ENCODE measurements at places on chromosomes 4 and X.
A peak's percentile ranks its signal among the peaks of the same experiment; 100 is the strongest.

DNA sequence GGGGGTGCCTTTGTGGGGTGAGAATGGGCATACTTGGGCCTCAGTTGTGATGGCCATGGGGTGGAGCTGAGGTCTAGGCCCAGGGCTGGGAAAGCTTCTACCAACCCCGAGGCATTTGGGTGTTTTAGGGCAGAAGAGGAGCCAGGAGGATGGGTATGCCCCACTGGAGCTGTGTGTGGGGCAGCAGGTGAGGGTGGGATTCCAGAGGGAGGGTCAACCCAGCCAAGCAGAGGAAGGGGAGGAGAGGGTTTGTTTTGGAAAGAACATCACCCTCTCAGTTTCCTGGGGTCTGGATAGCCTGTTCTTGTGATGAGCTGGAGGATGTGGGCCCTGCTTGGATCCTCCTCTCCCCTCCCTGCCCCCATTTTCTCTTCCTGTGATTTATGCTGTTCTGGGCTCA is 620 bp downstream of the IL9R start:
- no peak for DNase-seq

DNA sequence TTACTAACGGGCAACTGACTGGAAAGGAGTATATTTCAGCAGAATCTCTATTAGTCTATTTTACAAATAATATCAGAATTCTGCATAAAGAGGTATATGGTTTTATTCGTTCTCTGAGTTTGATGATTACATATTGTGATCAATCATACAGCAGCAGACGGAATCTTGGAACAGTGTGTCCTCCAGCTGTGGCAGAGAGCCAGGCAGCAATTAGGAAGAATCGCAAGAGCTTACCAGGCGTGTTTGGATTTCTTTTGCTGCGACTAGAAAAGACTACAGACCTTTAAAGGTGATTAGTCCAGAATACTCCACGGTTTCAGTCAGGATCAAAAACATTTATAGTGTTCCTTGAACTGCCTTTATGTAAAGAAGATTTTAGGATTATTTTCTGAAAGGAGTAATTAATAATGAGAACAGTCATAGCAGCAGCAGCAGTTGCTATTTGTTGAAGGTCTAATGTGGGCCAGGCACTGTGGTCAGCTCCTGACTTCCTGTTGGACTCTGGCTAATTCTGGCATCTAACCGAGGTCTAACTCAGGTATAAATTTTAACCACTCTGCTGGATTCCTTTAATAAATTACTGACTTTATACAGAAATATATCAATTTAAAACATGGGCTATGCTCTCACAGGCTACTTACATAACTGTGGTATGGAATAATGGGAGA is 225.3 kb upstream of the CXorf66 start:
- no peak for DNase-seq

DNA sequence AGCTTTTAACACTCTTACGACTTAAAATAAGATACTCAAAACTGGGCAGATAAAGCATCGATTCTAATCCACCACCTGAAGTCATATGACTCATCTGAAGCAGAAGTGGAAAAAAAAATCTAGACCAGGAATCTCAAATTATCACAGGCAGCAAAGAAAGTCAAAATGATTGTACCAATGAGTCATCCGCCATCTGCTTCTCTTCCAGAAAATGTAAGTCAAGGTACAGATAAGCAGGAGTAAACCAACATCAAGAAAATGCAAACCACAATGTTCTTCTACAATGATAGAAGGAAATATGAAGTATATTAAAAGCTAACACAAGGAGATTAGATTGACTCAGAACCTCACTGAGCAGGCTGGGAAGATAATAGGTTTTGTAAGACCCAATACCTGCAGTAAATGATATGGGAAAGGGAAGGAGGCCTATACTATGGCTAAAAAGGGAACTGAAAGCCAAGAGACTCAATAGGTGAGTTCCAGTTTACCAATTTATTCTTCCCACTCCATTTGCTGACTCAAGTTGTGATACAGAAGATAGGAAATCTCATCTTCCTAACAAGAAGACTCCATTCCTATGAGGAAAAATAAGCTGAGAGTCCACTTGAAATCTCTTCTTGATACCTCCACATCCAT is 88.4 kb upstream of the TET2 start:
- DNase-seq, result no peak

DNA sequence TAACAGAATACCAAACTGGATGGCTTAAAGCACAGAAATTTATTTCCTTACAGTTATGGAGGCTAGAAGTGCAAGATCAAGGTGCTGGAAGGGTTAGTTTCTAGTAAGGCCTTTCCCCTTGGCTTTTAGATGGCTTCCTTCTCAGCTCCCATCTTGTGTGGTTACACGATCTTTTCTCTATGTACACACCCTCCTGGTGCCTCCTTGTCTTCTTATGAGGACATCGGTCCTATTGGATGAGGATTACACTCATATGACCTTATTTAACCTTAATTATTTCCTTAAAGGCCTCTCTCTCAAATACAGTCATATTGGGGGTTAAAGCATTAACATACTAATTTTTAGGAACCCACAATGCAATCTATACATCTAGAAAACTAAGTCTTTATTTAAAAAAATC is 787.9 kb upstream of the GALNTL6 start:
- DNase-seq, result no peak

DNA sequence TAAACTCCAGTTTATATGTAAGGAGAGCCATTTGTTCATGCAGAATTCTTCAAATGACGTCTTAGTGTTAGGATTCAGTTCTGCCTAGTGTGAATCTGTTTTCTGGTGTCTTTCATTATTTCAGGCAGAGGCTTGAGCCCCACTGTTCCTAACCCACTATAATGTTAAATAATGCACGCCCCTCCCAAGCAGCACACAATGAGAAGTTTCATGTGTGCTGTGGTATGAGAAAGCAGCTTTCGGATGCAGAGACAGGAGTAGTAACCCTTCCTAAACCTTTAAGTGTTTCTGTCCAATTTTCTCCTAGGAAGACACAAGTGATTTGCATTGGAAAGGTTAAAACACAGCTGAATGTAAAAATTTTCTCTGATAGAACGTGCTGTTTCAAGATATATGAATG is 54.5 kb downstream of the TRIM2 start:
- DNase-seq, result no peak

DNA sequence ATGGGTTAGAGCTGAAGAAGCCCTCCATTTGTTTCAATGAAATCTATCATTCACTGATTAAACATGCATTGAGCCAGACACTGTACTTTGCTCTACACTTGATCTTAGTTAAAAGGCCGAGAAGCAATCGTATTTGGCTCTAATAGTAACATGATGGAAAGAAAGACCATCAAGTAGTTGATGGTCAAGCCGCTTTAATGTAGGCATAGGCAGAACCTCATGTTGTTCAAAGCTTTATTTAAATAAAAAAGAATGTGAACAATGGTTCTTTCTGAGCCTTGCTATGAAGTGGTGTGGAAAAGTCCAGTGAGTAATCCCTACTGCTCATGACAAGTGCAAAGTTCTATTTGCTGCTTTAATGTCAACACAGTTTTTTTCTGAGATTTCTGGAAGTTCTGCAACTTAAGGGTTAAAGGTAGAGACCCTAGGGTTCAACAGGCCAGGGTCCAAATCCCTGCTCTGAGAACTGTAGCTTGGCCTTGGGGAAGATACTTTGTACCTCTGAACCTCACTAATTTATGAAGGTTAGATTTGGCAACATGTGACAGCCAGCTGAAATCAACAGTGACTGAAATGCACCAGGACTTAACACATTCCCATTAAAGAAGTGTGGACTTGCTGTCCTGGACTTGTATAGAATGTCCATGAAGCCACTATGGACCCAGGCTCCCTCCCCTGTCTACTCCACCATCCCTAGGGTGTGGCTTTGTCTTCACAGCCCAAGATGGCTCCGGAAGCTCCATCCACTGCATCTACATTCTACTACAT is 17.9 kb upstream of the LAP3 start:
- no peak for DNase-seq

GRCh38 chr4:21699446-21699845 is 249.1 kb downstream of the KCNIP4 start:
- no peak for DNase-seq

GRCh38 chrX:94961730-94962129 is 1287.7 kb downstream of the FAM133A start:
- no peak for DNase-seq

- peak; percentile 32 for DNase-seq
Observed at GRCh38 chrX:53088136-53088974, 5.6 kb upstream of the KANTR start.

GRCh38 chr4:22678940-22679854 is 13.5 kb upstream of the GBA3 start:
- DNase-seq, result no peak

DNA sequence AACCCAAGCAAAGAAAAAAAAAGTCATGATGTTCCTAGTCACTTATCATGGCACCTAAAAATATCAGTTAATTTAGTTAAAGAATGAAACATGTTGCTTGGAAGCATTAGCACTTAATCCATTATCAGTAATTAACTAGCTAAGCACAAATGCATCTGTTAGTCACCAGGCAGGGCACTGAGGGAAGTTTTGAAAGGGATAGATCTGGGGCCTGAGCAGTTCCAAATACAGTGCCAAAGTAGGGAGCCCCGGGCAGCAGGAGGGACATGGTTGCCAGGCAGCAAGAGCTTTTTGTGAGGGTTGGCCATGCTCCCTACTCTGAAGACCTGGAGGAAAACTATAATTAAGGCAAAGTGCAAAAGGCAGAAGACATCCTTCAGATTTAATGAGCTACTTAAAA is 62.0 kb downstream of the PHKA1 start:
- no peak for DNase-seq

DNA sequence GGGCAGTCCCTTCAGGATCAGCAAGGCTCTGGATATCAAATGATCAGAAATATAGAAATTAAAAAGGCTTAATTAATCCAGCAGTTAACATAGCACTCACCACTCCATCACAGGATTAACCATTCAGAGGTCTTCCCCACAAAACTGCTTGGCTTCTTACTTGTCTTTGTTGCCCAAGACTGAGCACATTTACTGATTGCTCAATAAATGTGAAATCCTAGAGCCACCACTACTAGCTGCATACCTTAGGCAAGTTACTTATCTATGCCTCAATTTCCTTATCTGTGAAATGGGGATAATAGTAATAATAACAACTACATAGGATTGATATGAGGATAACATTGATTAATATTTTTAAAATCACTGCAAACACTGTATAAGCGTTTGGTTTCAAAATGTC is 124.2 kb downstream of the ARHGAP6 start:
- DNase-seq, result no peak

DNA sequence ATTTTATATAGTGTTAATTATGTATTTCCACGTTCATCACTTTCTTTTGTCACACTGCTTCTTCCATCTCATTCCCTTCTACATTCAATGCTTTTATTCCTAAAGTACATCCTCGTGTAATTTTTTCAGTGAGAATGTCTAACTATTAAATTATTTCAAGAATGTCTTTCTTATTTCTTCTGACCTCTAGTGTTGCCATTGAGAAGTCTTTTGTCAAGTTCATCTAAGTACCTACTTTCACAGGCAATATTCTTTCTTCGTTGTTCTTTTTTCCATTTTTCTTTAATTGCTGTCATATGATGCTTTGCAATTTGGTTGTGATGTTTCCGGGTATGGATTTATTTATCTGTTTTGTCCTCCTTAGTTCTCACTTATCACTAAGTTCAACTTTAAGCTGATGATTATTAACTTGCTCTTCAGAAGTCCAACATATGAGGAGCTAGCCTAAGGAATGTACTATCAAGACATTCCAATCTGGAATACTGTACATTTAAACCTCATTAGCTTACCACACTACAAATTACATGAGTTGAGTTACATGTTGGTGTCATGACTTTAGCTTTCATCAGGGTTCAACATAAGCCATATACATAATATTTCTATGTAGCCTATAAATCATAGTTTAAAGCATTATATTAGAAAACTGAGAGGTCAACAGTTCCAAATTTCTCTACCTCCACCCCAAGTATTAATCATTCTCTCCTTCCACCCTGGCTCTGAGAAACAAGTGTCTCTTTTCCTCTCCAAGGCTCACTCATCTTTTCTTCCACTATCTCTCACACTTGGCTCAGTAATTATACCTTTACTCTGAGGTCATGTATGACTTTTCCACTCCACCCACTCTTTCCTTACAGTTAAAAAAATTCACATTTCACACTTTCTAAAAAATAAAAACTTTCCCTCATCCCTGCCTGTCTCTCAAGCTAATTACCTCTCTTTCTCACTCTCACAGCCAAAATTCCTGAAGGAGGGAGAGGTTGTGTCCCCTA is 81.5 kb downstream of the COX18 start:
- DNase-seq, result no peak

GRCh38 chr4:127309369-127310102 is 323.2 kb upstream of the INTU start:
- no peak for DNase-seq

DNA sequence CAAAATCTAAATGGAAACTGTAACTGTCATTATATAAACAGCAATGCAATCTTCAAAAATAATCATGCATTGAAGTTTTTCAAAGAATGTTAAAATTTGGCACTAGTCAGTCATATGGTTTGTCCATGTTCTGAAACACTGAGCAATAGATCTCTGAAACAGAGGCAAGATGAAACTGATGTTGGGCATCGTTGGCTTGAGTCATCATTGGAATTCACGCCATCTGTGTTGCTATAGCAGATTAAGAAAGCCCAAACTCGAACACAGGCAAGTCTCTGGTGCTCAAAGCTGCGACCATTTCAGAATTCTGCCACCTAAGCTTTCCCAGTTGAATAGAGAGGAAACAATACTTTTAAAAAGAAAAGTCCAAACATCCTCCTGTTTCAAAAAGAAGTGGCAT is 114.1 kb upstream of the PPARGC1A start:
- no peak for DNase-seq

- no peak for DNase-seq
Observed at GRCh38 chr4:188423039-188423438, 283.8 kb downstream of the TRIML1 start.

- DNase-seq, result peak; percentile 45
Observed at GRCh38 chr4:15231265-15232091, 196.4 kb upstream of the C1QTNF7 start.

DNA sequence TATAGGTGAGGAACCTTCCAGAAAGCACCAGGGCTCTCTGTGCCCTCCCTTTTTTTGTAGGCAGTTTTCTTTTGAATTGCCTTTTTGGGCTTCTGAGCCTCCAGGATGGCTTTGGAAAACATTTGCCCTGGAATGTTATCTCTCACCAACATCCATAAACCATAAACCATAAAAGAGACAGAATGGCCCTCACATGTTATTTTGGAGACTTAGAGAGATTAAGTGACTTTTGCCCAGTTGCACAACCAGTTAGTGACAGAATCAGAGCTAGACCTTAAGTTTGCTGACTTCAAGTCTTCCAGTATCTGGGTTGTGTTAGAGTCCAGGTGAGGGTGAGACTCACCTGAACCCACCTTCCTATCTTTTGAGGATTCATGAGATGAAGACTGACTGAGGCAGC is 153.0 kb upstream of the STX18 start:
- DNase-seq, result no peak

GRCh38 chrX:45781901-45782553 is 581.4 kb upstream of the DIPK2B start:
- DNase-seq, result no peak

- DNase-seq, result no peak
Observed at GRCh38 chr4:3721186-3721585, 45.0 kb upstream of the ADRA2C start.

GRCh38 chr4:35138449-35138848 is 1105.9 kb downstream of the ARAP2 start:
- DNase-seq, result no peak

- no peak for DNase-seq
Observed at GRCh38 chrX:119041175-119041574, 31.6 kb upstream of the CT47C1 start.

All from stimulated activated CD8-positive, alpha-beta memory T cell treated with anti-CD3 and anti-CD28 coated beads, Interleukin-2, amount 100 ng/mL, for 1 hour (primary cell).